ENCODE measurements at places on chromosomes 13 and 19.
A peak's percentile ranks its signal among the peaks of the same experiment; 100 is the strongest.

DNA sequence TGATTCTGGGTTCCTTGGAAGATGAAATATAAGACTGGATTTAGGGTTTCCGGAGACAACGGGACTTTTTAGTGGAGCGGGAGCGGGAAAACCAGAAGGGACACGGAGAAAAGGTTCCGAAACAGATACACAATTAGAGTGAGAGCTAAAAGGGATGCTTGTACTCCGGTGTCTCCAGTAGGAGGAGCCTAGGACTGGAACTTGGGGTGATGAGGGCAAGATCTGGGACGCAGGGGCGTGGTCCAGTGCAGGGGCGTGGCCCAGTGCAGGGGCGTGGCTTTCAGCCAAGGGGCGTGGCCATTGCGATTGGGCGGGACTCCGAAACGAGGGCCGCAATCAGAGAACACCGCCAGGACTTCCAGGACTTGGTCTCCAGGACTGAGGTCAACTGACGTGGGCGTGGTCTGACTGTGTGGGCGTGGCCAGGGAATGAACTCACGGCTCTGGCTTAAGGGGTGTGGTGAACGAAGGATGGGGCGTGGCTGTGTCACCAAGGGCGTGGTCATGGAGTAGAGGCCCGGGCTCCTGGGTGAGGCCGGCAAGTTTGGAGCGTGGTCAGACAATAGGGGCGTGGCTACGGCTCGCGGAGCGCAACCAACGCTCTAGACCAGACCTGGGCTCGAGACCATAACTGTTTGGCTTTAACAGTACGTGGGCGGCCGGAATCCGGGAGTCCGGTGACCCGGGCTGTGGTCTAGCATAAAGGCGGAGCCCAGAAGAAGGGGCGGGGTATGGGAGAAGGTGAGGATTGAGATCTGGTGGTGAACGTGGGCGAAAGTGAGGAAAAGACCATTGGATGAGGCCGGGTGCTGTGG, at the start of gene DKKL1:
Gene DKKL1 (plus strand): TSS at position 610 of the 815 bp plus-strand sequence. CDS start 122 bp downstream, at position 732.
- ATAC-seq = peak; percentile 76

GRCh38 chr19:10163536-10163935, 31.2 kb downstream of the DNMT1 start:
- no peak for ATAC-seq

GRCh38 chr19:19308373-19308772, 11.9 kb downstream of the SUGP1 start:
- ATAC-seq = no peak

DNA sequence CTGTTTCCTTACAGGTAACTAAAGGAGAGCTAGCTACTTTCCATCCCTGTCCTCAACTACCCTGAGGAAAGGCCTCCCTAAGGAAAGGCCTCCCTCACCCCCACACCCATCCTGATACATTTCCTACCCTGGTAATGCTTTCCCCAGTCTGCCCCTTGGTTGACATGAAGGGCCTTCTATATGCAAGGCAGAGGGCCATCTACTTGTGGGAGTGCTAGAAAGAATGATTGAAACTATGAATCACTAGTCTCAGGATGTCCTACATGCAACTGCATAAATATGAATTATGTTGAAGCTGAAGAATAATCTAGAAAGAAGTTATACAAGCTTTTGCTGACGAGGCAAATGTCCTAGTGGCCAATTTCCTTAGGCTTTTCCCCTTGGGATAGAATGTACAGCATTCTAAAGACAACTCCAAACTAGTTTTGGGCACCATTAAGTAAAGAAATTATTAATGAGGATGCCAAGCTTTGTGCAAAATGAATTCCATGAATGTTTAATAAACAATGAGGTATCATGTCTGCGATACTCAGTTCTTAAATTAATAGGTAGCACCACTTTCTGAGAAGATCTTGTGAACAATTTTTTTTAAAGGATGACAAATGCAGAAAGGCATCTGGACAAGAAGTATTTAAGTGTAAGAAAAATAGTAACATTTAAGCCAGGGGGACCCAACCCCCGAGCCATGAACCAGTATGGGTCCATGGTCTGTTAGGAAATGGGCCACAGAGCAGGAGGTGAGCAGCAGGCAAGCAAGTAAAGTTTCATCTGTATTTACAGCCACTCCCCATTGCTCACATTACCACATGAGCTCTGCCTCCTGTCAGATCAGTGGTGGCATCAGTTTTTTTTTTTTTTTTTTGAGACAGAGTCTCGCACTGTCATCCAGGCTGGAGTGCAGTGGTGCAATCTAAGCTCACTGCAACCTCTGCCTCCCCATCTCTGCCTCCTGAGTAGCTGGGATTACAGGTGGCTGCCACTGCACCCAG, 223.0 kb downstream of the LHFPL6 start:
- ATAC-seq = no peak

DNA sequence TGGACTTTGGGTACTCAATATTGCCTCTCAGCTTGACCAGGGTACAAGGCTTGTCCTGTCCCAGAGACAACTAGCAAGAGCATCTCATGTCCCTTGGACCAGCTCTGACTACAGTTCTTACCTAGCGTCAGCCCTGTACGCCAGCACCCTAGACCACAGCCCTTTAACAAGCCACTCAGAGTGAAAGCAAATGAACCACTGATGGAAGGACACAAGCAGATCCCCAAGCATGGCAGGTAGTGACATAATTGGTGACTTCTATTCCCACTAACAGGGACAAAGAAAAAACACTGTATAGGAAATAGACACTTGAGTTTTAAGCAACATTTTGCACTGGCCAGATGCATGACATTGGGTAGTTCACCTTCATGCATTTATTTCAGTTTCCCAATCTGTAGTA, 8.8 kb upstream of the LRCH1 start:
- ATAC-seq = no peak

DNA sequence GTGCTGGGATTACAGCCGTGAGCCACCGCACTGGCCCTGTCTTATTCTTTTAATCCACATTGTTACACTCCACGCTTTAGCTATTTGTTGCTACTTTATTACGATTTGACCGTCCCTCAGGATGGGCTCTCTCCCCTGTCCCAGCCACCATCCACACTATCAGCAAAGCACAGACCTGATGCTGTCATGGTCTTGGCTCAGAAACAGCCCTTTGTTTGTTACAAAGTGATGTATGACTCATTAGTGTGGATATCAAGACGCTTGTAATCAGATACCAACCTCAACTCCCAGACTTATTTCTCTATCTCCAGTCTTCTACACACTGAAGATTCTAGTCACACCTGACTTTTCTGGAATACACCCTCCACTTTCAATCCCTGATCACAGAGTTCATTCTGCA, 84.6 kb upstream of the FREM2 start:
- peak; percentile 39 for ATAC-seq

DNA sequence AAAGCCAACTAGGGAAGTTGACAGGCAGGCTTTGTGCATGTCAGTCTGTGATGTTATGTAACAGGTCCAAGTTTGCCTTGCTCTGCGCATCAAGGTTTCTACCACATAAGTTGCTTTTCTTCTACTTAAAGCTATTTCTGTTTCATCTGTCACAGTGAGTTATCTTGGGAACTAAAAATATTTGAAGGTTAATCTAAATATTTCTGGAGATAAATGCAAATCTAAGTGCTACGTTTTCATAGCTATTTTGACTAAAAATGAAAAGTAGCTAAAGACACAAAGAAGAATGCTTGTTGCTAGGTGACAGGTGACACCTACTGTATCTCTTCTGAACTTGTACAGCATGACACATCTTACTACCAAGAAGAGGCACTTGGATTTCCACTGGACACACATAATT, 135.6 kb downstream of the KLF12 start:
- no peak for ATAC-seq

DNA sequence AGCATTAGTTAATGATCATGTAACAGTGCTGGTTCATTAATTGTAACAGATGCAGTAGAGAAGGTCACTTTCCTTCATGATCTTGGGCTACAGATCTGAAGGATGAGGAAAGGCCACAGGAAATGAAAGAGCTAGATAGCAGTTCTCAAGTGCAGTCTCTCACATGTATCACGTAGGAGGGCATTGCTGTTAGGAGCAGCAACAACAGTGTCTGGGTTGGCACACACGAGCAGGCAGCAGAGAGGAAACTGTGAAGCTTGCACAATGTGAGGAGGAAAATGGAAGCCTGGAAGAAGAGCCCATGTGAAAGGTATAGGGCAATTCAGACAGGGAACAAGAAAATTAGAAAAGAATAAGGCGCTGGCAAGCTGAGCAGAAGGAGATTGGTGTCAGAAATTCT, 1741.5 kb downstream of the PCDH9 start:
- ATAC-seq = no peak

DNA sequence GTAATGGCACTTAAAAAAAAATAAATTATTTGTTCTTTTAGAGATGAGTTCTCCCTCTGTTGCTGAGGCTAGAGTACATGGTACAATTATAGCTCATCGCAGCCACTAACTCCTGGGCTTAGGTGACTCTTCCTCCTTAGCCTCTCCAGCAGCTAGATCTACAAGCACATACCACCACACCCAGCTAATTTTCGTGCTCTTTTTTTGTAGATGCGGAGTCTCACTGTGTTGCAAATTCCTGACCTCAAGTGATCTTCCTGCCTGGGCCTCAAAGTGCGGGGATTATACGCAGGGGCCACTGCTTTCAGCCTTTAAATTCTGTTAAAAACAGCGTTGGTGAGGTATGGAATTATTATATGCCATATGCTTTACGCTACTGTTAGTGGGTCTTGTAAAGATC, 2034.0 kb downstream of the OLFM4 start:
- ATAC-seq = no peak

- ATAC-seq = no peak
These were observed 601.8 kb downstream of the SLITRK6 start for GRCh38 chr13:85197431-85197830.

- peak; percentile 63 for ATAC-seq
These were observed 11.4 kb downstream of the NDFIP2 start for GRCh38 chr13:79492313-79492798.

DNA sequence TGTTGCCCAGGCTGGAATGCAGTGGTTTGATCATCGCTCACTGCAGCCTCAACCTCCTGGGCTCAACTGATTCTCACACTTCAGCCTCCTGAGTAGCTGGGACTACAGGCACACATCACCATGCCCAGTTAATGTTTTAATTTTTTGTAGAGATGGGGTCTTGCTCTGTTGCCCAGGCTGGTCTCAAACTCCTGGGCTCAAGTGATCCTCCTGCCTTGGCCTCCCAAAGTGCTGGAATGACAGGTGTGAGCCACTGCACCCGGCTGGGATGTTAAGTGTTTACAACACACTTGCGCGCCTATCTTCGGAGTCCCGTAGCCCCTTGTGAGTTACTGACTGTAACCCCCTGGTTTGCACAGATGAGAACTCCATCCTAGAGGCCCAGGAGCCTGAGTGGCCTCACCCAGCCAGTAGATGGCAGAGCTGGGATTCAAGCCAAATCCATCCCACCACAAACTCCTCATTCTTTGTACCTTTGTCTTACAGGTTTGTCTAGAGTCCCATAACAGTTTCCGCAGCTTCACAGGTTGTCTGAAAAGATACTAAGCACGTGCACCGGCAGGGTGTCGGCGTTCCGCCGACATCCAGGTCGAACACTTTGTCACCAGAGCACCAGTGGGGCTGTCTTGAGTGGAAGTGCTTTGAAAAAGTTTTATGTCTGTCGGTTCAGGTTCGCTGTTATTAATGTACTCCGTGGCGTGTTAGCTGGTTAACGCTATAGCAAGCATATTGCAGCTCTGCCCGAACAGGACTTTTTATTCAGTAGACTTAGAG, 14.7 kb downstream of the MAG start:
- ATAC-seq = no peak

- ATAC-seq = no peak
These were observed 905.6 kb upstream of the SPRY2 start for GRCh38 chr13:81246556-81246955.

- ATAC-seq = no peak
These were observed 192.4 kb downstream of the ZNF536 start for GRCh38 chr19:30564551-30565011.

- ATAC-seq = no peak
These were observed 299.3 kb downstream of the DLEU7 start for GRCh38 chr13:50544211-50544610.
